ENCODE measurements at places on chromosomes 2 and 18.
A peak's percentile ranks its signal among the peaks of the same experiment; 100 is the strongest.

DNA sequence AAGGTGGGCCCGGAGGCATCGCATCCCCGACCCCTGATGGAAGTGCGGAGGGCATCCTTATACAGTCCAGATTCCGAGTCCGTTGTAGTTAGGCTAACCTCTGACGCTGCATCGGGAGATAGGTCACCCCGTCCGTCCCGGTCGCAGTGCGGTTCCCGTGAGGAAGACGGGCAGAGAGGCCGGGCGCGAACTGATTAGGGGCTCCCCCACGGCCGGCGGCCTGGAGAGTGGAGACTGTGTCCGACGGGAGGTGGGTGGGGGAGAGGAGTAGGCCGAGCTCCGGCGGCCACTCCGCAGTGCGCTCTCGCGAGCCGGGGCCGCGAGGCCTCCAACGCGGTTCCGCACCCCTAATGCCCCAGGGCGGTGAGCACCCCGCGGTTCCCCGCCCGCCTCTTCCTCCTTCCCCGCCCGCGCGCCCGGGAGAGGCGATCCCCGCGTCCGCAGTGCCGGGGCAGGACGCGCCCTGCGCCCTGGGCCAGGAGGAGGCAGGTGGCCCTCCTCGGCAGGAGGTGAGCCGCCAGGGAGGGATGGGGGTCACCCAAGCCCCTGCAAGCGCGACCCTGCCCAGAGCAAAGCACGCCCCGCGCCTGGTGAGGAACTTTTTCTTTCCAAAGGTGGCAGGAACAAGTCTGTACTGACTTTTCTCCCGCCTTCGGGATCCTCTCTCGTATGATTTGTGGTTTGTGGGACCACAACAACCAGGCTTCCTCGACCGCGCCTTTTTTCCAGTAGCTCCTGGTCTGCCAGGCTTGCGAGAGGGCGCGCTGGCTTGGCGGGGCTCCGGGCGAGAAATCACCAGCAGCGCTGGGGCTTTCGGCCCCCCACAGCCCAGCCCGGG, 1.4 kb upstream of the SP5 start:
- no peak overlapping the region for H3K27ac ChIP-seq
- no peaks in the 10 kb centered on the region for H3K4me1 ChIP-seq
- H3K36me3 ChIP-seq: no peaks in the 10 kb centered on the region

DNA sequence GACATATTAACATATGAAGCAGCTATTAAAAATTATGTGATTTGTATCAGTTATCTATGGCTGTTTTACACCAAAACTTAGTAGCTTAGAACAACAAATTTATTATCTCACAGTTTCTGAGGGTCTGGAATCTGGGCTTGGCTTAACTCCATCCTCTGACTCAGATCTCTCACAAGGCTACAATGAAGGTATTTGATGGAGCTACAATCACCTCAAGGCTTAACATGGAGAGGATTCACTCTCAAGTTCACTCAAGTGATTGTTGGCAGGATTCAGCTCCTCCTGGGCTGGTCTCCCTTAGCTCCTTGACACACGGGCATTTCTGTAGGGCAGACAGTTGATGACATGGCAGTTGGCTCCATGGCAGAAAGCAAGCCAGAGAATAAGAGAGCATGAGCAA, 133.0 kb upstream of the SLC14A2 start:
- no peak overlapping the region for H3K27ac ChIP-seq
- H3K4me3 ChIP-seq: no peak overlapping the region
- H3K36me3 ChIP-seq: no peaks in the 10 kb centered on the region
- no peak for DNase-seq
- no peaks in the 10 kb centered on the region for H3K4me1 ChIP-seq

GRCh38 chr2:202203348-202203747, 35.0 kb downstream of the SUMO1 start:
- no peak overlapping the region for H3K4me3 ChIP-seq
- no peak overlapping the region for H3K27ac ChIP-seq
- no peaks in the 10 kb centered on the region for H3K4me1 ChIP-seq

DNA sequence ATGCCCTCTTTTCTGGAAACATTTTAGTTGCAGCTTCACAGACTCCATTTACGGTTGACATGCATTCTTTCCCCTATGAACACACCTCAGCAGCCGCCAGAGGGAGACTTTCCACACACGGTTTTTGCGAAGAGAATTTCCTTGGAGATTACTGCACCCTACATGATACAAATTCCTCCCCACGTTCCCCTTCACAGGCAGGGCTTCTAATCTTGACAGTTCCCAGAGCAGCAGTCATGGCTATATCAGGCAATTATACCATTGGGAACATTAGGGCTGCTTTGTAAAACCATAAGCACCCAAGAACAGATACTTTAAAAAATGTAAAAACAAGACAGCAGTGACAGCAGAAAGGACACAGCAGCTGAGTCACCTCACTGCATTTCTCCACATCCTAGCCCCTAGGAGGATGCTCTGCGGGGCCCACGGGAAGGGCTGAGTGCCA, 253.8 kb downstream of the TGIF1 start:
- H3K36me3 ChIP-seq: no peaks in the 10 kb centered on the region
- no peak overlapping the region for H3K4me3 ChIP-seq
- H3K27ac ChIP-seq: no peak overlapping the region
- H3K4me1 ChIP-seq: peaks cover 12% of the 10 kb centered on the region
- DNase-seq: peak; percentile 73
- H3K27me3 ChIP-seq: no peaks in the 10 kb centered on the region

GRCh38 chr2:199940373-199940772, 14.9 kb downstream of the TYW5 start:
- no peaks in the 10 kb centered on the region for H3K4me1 ChIP-seq
- H3K27me3 ChIP-seq: no peaks in the 10 kb centered on the region
- peak; percentile 38 for DNase-seq

Data from IMR-90 (cell line).